ENCODE measurements at places on chromosomes 7 and 10.

DNA sequence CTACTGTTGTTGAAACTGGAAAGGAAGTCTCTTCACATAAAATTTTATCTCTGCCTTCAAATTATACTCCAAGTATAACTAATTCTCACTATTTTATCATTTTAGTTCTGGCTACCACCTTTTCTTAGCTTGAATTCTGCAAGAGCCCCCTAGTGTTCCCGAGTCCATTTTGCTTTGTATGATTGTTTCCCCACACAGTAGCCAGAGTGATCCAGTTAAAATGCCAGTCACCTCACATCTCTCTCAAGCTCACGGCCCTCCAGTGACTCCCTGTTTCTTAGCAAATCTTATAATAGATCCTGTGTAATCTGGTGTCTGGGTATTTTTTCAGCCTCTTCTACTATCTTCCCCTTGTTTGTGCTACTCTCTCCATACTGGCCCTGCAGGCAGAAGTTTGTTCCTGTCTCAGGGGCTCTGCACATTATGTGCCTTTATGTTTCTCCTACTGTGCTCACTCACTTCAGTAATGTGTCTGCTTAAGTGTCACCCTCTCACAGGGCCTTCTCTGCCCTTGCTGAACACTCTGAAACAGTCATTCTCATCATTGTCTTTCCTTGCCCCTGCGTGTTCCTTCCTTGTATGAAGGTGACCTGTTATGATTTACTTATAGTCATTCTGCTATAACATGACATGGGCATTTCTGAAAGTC is 8.9 kb downstream of the WAC start:
- DNase-seq = no peak

GRCh38 chr7:31747553-31747952 is 60.5 kb downstream of the PPP1R17 start:
- no peak for DNase-seq

- no peak for DNase-seq
These were observed 202.3 kb downstream of the GRID1 start for GRCh38 chr10:86164174-86164774.

DNA sequence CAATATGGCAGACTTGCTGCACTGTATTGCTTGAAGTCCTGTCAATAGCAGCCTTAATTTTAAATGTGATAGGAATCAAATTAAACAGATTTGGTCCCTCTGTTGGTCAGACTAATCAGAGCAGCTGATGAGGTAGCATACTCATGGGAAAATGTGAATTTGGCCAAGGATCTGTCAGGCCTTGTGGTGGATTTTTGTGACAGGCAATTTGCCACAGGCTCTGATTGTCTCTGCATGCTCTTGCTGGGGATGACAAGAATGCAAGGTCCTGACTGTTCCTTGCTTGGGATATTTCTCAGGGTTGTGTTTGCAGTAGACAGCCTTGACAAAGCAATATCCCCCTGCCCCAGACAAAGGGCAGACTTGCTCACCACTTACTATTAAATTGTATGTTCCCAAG is 41.5 kb upstream of the GARS1 start:
- DNase-seq = no peak

DNA sequence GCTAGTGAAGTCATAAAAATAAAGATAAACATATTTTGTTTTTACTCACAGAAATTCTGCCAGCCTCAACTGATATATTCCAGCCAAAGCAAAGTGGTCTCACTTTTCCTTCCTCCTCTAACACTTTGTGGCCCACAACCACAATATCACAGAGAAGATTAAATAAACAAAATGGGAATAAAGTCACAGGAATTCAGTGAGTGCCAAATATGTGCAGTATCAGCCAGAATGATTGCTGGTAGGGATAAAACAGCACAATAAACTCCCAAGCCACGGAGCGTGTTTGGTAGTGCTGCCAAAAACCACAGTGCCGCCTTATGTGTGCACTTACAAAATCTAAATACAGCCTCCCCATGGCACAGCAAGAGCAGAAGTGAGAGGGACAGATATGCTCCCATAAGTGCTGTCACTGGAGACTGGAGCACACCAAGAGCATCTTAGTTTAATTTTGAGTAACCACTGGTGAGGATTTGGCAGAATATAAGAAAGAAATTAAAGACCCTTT is 155.8 kb downstream of the POM121L12 start:
- no peak for DNase-seq

GRCh38 chr10:44806950-44807349 is 104.2 kb upstream of the TMEM72 start:
- DNase-seq = no peak

GRCh38 chr7:10718768-10719167 is 254.9 kb upstream of the PHF14 start:
- no peak for DNase-seq
